ENCODE measurements at places on chromosomes 4 and X.

DNA sequence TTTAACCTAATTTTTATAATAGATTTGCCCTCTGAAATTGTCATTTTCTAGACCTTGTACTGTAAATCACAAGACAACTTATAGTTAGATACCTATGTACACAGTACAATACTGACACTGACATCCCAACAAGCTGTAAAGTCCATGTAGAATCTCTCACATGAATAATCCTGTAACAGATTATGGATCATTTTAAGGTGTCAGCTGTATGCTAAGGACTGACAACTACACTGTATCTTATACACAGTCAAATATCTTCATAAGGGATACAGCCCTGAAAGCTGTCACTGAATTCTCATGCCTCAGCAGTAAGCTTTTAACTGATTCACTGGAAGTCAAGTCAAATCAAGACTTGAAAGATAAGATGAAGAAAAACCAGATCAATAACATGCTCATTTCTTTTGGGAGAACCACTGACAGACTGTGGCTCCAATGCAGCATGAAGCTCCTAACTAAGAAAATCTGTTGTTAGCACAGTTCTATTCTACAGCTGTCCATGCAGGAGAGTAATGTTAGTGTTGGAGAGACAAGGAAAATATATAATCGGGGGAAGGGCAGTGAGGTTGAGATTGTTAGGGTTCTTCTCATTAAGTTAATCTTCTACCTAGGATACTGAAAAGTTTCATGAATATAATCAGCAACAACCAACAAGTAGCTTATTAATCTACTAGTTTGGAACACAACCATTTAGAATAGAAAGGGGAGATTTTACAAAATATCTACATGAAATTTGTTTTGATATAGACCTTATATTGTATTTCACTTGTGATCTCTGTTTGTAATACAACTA lies 612.0 kb downstream of the PCDH18 start:
- DNase-seq, result no peak

DNA sequence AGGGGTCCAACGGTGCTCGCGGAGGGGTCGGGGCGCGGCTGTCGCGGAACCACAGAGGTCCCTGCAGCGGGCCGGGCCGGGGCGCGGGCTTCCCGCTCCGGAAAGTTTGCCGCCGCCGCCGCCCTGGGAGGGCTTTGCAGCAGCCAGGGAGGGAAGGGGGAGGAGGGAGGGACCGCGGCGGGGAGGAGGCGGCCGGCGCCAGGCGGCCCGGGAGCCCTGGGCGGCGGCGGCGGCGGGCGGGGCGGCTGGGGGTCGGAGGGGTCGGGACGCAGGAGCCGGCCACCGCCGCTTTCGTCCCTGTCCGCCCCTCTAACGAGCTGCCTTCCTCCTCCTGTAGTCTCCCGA lies 375 bp downstream of the FGFR3 start:
- peak; percentile 63 for DNase-seq

DNA sequence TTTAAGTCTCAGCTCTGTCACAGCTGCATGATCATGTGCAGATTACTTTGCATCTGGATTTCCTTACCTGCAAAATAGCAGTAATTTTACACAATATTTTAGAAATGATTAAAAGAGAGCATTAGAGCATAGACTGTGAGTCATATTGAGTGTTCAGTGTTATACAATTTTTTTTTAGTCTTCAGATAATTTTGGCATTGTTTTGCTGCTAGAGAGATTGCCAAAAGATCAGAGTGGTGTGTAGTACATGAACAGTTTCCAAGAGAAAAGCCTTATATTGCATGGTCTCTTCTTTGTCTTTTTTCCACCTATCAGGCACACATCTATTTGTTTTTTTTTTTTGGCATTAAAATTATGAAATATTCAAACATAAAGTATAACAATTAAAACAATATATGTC lies 209.6 kb upstream of the TLL1 start:
- no peak for DNase-seq

GRCh38 chr4:110587666-110588285 lies 35.1 kb downstream of the PITX2 start:
- no peak for DNase-seq

DNA sequence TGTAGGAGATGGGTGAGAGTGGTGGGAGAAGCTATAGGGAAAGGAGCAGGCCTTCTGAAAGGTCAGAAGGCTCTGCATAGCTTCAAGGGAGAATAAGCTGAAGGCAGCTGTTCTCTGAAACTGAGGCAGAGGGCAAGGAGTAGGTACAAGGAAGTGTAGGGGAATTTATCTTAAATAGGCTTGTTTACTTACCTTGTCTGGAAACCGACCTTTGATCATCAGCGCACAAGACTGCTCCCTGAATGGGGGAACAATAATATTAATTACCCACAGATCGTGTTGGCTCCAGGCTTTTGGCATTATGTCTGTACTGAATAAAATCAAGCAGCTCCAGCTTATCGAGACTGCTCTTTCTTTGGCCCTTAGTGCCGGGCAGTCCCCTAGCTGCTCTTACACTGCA lies 175.5 kb upstream of the MAGEB16 start:
- DNase-seq, result no peak

GRCh38 chrX:578531-578930 lies 52.1 kb upstream of the SHOX start:
- DNase-seq, result no peak

GRCh38 chr4:72641611-72642010 lies 72.6 kb upstream of the ADAMTS3 start:
- DNase-seq, result no peak

Data from H54 (cell line).